ENCODE measurements at places on chromosomes 7 and 10.

DNA sequence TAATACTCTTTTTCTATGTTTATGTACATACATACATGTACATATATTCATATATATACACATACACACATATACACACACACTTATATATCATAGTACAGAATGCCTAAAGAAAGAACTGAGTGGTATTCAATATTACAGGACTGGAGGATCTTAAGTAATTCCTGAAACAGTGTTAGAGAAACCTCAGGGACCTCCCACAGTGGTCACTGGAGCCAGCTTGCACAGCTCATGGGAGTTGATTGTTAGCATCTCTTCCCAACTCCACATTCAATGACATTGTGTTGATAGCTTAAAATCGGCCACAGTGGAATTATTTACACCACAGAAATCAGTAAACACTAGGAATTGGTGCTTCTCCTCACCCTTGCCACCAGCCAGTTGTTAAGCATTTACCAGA lies 6.0 kb downstream of the LRRC17 start:
- H3K27ac ChIP-seq, result no peak overlapping the region
- no peaks in the 10 kb centered on the region for H3K4me1 ChIP-seq
- H3K4me3 ChIP-seq, result no peak overlapping the region
- no peaks in the 10 kb centered on the region for H3K27me3 ChIP-seq

- peak overlapping the region; percentile 98 for H3K27ac ChIP-seq
- peak overlapping the region; percentile 48 for H3K4me3 ChIP-seq
- H3K4me1 ChIP-seq, result peaks cover 16% of the 10 kb centered on the region
- no peaks in the 10 kb centered on the region for H3K27me3 ChIP-seq
- H3K36me3 ChIP-seq, result no peaks in the 10 kb centered on the region
- DNase-seq, result no peak
Measured at GRCh38 chr10:43421201-43421507, 12.2 kb upstream of the HNRNPF start.

DNA sequence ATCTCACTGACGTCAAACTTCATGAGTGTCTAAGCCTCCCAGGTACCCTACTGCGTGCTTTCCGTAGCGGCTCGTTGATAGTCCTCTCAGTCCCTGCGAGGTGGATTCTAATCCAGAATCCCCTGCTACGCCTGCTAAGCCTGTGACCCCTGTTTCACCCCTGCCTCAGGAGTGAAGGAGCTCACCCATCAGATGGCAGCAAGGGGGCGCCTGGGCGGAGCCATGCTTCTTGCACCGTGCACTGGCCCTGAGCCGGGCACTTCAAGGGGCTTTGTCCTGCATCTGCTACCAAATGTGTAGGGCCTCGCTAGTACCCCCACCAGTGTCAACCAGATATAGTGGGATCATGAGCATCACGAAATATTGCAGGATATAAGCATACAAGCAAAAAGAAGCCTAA lies 918 bp upstream of the STRA8 start:
- H3K27me3 ChIP-seq, result no peaks in the 10 kb centered on the region
- H3K36me3 ChIP-seq, result no peaks in the 10 kb centered on the region
- no peak for DNase-seq
- no peaks in the 10 kb centered on the region for H3K4me1 ChIP-seq
- no peak overlapping the region for H3K27ac ChIP-seq
- no peak overlapping the region for H3K4me3 ChIP-seq

DNA sequence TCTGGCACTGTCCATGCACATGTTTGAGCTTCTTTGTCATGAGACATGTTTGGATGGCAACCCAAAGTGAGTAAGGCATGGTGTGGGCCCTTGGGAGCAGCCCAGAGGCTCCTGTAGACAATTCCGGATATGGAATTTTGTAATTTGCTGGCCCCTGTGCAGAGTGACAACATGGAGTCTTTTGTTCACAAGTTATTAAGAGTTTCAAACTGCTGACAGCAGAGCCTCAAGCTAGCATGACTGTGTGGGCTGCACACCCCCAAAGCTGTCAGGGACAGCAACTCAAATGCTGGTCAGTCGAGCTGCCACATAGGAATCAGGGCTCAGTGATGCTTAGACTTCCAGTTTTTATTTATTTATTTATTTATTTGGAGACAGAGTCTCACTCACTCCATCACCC lies 7.0 kb upstream of the MYL7 start:
- DNase-seq, result no peak
- H3K27ac ChIP-seq, result no peak overlapping the region
- H3K4me3 ChIP-seq, result no peak overlapping the region
- H3K36me3 ChIP-seq, result no peaks in the 10 kb centered on the region

- H3K4me3 ChIP-seq, result no peak overlapping the region
- H3K27ac ChIP-seq, result no peak overlapping the region
- peaks cover 29% of the 10 kb centered on the region for H3K4me1 ChIP-seq
- no peaks in the 10 kb centered on the region for H3K27me3 ChIP-seq
- no peaks in the 10 kb centered on the region for H3K36me3 ChIP-seq
Measured at GRCh38 chr10:25818751-25819150, 115.3 kb upstream of the MYO3A start.

- H3K4me3 ChIP-seq, result no peak overlapping the region
- DNase-seq, result no peak
- H3K4me1 ChIP-seq, result no peaks in the 10 kb centered on the region
- H3K27me3 ChIP-seq, result no peaks in the 10 kb centered on the region
- H3K27ac ChIP-seq, result no peak overlapping the region
Measured at GRCh38 chr7:156327474-156327873, 313.1 kb upstream of the RNF32 start.

DNA sequence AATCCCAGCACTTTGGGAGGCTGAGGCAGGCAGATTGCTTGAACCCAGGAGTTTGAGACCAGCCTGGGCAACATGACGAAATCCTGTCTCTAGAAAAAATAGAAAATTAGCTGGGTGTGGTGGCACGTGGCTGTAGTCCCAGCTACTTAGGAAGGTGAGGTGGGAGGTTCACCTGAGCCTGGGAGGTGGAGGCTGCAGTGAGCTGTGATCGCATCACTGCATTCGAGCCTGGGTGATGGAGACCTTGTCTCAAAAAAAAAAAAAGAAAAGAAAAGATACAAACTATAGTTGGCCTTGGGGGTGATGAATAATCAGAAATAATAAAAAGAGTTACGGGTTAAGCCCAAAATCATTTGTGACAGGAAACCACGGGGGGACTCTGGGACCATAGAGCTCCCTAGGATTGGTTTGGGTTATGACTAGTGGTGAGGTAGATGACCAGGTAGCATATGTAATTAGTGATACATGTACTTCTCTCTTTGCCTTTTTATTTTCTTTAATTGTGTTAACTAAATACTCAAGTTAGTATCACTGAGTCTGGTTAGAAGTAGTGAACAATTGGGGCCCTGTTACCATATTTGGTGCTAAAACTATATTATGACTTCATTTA lies 10.4 kb upstream of the ASCC1 start:
- DNase-seq, result no peak
- no peak overlapping the region for H3K27ac ChIP-seq
- H3K4me3 ChIP-seq, result no peak overlapping the region
- no peaks in the 10 kb centered on the region for H3K27me3 ChIP-seq

- H3K4me3 ChIP-seq, result no peak overlapping the region
- no peak overlapping the region for H3K27ac ChIP-seq
- H3K4me1 ChIP-seq, result no peaks in the 10 kb centered on the region
- no peaks in the 10 kb centered on the region for H3K36me3 ChIP-seq
Measured at GRCh38 chr7:2107386-2108070, 125.2 kb downstream of the MAD1L1 start.

GRCh38 chr7:16055263-16055976 lies 365.9 kb downstream of the CRPPA start:
- H3K4me3 ChIP-seq, result no peak overlapping the region
- H3K4me1 ChIP-seq, result 0 out of 2 replicates have a peak, but pooled peaks cover 5% of the 10 kb centered on the region
- peak; percentile 80 for DNase-seq
- no peaks in the 10 kb centered on the region for H3K27me3 ChIP-seq
- no peaks in the 10 kb centered on the region for H3K36me3 ChIP-seq

GRCh38 chr10:99234041-99234790 lies 1.4 kb downstream of the HPSE2 start:
- peak; percentile 94 for DNase-seq
- peaks cover 6% of the 10 kb centered on the region for H3K4me1 ChIP-seq
- H3K36me3 ChIP-seq, result no peaks in the 10 kb centered on the region
- peak overlapping the region; percentile 40 for H3K27ac ChIP-seq
- H3K27me3 ChIP-seq, result peaks cover 5% of the 10 kb centered on the region

- H3K4me3 ChIP-seq, result no peak overlapping the region
- no peaks in the 10 kb centered on the region for H3K27me3 ChIP-seq
- no peaks in the 10 kb centered on the region for H3K36me3 ChIP-seq
- H3K4me1 ChIP-seq, result no peaks in the 10 kb centered on the region
Measured at GRCh38 chr7:91565499-91566401, 301.5 kb downstream of the FZD1 start.

- H3K27me3 ChIP-seq, result no peaks in the 10 kb centered on the region
- H3K4me1 ChIP-seq, result no peaks in the 10 kb centered on the region
- no peak overlapping the region for H3K4me3 ChIP-seq
- no peaks in the 10 kb centered on the region for H3K36me3 ChIP-seq
- H3K27ac ChIP-seq, result no peak overlapping the region
Measured at GRCh38 chr10:30127120-30127541, 67.7 kb upstream of the JCAD start.

DNA sequence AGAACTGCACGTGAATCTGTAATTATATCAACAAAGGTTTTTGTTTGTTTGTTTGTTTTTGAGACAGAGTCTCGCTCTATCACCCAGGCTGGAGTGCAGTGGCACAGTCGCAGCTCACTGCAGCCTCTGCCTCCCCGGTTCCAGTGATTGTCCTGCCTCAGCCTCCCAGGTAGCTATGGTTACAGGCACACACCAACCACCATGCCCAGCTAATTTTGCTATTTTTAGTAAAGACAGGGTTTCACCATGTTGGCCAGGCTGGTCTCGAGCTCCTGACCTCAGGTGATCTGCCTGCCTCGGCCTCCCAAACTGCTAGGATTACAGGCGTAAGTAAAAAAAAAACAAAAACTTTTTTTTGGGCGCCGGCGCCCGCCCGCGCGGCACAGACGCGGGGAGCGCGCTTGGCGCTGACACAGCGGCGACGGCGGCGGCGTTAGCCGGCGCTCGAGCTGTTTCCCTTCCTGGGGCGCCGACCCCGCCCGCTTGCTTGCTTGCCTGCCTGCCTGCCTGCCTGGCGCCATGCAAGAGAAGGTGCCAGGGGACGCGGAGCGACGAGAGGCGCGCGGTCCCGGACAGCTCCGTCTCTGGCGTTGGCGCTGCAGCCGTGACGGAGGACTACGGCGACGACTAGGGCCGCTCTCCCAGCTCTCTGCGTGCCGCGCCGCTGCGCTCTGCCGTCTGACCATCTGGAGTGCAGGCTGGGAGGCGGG lies 171.4 kb upstream of the NUPR2 start:
- no peak for DNase-seq
- H3K4me1 ChIP-seq, result no peaks in the 10 kb centered on the region
- no peak overlapping the region for H3K27ac ChIP-seq
- no peak overlapping the region for H3K4me3 ChIP-seq
- no peaks in the 10 kb centered on the region for H3K36me3 ChIP-seq

- H3K4me3 ChIP-seq, result no peak overlapping the region
- DNase-seq, result no peak
- H3K27me3 ChIP-seq, result no peaks in the 10 kb centered on the region
Measured at GRCh38 chr10:76080451-76080850, 649.0 kb downstream of the LRMDA start.

- H3K4me1 ChIP-seq, result no peaks in the 10 kb centered on the region
- no peak overlapping the region for H3K27ac ChIP-seq
- no peaks in the 10 kb centered on the region for H3K36me3 ChIP-seq
Measured at GRCh38 chr7:132751244-132751647, 175.0 kb upstream of the PLXNA4 start.

GRCh38 chr10:99266383-99266782 lies 30.7 kb upstream of the HPSE2 start:
- DNase-seq, result peak; percentile 7
- no peak overlapping the region for H3K4me3 ChIP-seq
- no peak overlapping the region for H3K27ac ChIP-seq
- H3K36me3 ChIP-seq, result no peaks in the 10 kb centered on the region
- no peaks in the 10 kb centered on the region for H3K27me3 ChIP-seq

DNA sequence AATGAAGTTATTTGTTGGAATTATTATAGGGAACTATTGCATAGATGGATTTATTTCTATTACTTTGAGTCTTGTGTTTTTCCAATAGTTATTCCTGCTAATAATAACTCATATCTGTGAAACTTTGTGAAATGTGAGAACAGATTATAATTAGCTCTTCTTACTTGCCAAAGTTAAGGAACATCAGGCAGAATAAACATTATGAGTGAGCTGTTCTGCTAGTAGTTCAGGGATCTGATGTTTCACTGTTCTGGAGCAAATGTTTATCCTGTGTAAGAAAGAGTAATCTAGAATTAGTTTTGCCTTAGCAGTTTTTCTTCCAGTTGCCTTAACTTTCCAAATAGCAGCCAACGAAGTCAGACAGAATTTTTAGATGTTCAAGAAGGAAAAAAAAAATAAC lies 245.2 kb upstream of the PLXDC2 start:
- DNase-seq, result no peak
- H3K36me3 ChIP-seq, result no peaks in the 10 kb centered on the region
- no peaks in the 10 kb centered on the region for H3K4me1 ChIP-seq
- no peak overlapping the region for H3K4me3 ChIP-seq
- H3K27me3 ChIP-seq, result no peaks in the 10 kb centered on the region
- no peak overlapping the region for H3K27ac ChIP-seq

GRCh38 chr10:64011912-64012714 lies 490.9 kb downstream of the REEP3 start:
- no peak overlapping the region for H3K27ac ChIP-seq
- H3K4me1 ChIP-seq, result no peaks in the 10 kb centered on the region
- no peaks in the 10 kb centered on the region for H3K36me3 ChIP-seq
- H3K27me3 ChIP-seq, result no peaks in the 10 kb centered on the region

DNA sequence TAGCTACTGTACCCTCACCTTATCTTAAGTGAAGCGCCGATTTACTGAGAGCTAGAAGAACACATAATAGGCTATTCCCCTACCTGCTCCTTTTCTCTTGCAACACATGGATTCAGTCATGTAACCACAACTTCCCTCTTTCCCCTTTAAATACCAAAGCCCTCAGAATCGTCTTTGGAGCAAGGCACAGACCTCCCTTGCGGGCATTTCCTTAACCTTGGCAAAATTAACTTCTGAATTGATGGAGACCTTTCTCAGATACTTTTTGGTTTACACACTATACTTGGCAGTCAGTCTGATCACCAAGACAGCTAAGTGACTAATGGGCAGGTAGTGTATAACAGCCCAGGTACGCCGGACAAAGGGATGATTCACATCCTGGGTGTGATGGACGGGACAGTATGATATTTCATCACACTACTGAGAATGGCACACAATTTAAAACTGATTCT lies 72.7 kb upstream of the SEC61G start:
- DNase-seq, result no peak
- H3K4me1 ChIP-seq, result no peaks in the 10 kb centered on the region
- H3K27me3 ChIP-seq, result no peaks in the 10 kb centered on the region
- no peak overlapping the region for H3K27ac ChIP-seq
- H3K36me3 ChIP-seq, result no peaks in the 10 kb centered on the region
- H3K4me3 ChIP-seq, result no peak overlapping the region

- no peaks in the 10 kb centered on the region for H3K27me3 ChIP-seq
- H3K36me3 ChIP-seq, result 0 out of 2 replicates have a peak, but pooled peaks cover 19% of the 10 kb centered on the region
- DNase-seq, result no peak
- H3K4me1 ChIP-seq, result peaks cover 38% of the 10 kb centered on the region
- H3K27ac ChIP-seq, result no peak overlapping the region
- H3K4me3 ChIP-seq, result no peak overlapping the region
Measured at GRCh38 chr10:97465982-97466381, 20.0 kb downstream of the ZDHHC16 start.

GRCh38 chr7:79604841-79605240 lies 151.4 kb upstream of the MAGI2 start:
- no peak overlapping the region for H3K4me3 ChIP-seq
- no peak overlapping the region for H3K27ac ChIP-seq
- H3K36me3 ChIP-seq, result no peaks in the 10 kb centered on the region
- no peak for DNase-seq
- no peaks in the 10 kb centered on the region for H3K27me3 ChIP-seq
- peaks cover 20% of the 10 kb centered on the region for H3K4me1 ChIP-seq

Measured in MM.1S (cell line).